ENCODE measurements at places on chromosomes 7 and 10.
A peak's percentile ranks its signal among the peaks of the same experiment; 100 is the strongest.

GRCh38 chr10:33388382-33388781 lies 53.9 kb upstream of the NRP1 start:
- DNase-seq: no peak

GRCh38 chr7:26199301-26200037 lies 1.1 kb downstream of the HNRNPA2B1 start:
- no peak for DNase-seq

DNA sequence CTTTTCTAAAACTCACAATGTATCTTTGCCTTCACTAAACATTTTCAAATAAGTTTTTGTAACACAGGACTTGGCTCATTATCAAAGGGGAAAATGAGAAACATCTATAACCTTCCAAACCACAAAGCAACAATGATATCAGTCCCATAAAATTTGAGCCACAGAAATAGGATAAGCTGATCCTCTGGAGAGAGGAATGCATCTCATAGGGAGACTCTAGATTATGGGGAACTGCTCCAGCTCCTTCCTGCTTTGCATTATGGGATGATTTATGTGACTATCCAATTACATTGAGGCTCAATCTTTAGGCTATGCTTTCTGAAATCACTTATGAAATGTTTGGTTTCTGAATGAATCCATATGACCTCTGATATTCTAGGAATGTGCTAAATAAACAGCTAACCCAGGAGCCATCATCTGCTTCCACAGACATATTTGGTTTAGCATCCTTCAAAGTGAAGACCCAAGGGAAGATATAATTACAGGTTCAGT lies 70.4 kb downstream of the CUBN start:
- DNase-seq: peak; percentile 95

DNA sequence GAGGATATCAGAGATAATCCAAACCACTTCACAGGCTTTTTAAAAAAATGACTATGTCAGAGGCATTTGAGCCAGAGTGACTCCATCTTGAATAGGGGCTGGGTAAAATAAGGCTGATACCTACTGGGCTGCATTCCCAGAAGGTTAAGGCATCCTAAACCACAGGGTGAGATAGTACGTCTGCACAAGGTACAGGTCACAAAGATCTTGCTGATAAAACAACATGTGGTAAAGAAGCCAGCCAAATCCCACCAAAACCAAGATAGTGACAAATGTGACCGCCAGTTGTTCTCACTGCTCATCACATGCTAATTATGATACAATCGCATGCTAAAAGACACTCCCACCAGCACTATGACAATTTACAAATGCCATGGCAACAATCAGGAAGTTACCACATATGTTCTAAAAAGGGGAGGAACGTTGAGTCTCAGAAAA lies 177.5 kb downstream of the RAPGEF5 start:
- DNase-seq: no peak

DNA sequence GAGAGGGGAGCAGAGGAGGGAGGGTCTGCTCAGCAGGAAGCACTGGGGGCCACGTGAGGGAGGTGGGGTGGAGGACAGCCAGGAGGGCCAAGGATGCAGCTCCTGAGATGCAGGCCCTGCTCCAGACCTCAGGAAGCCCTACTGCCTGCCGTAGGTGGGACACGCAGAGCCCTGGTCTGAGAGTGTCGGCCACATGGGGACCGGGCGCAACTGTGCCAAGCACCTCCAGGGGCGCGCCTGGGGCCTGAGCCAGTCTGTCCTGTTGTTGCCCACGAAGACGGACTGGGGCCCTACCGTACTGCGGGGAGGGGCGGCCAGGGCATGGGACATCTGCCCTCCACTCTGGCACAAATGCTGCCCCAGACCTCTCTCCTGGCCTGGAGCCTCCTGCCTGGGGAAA lies 31.6 kb downstream of the YKT6 start:
- DNase-seq: no peak
